Right lung (tissue), 10 donors: ENCODE measurements at places on chromosomes 2 and 18. TPM values are rescaled to one million over a fixed set of nuclear protein-coding genes. Genes with fewer than 3 reads are reported as not detected.

DNA sequence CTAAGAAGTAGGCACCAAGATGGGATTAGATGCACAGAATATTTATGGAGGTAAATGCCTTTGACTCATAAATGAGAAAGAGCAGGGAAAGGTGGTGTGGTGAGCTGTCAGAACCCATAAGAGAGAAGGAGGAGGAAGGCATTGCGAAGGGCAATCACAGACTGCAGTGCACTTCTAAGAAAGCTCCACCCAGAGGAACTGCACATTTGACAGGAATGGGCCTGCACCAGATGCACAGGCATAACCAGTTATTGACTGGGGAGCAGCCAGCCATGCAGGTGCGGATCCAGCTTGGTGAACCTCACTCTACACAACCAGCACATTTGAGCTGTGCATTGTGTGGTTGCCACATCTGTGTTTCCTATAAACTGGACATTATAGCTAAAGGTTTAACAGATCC is 62.2 kb upstream of the L3MBTL4 start:
- DNase-seq = no peak

DNA sequence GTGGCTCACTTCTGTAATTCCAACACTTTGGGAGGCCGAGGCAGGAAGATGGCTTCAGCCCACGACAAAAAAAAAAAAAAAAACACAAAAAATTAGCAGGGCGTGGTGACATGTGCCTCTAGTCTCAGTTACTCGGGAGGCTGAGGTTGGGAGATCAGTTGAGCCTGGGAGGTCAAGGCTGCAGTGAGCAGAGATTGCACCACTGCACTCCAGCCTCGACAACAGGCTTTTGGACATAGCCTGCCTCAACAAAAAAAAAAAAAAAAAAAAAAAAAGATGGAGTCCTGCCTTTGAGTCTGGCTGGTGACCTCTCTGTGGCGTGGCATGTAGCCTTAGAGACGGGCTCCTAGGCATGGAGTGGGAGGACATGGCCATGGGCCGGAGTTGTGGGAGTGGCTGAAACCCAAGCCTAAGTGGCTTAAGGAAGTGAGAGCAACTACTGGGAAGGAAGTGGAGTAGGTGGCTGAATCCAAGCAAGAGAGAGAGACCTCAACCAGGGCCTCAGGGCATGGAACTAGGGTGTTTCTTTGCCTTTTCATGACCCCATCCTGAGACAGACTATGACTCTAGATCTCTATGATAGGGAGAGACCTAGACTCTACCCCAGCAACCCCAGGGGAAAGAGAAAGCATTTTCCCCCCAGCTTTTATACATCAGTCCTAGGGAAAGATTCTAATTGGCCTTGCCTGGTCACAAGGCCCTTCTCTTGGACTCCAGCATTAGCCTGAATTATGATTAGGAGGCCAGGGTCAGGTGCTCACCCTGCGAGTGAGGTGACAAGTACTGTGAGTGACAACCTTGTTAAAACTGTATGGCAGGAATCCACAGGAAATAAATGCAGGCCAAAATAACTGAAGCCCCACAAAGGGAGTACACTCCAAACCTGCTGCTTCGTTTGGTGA is 34.2 kb downstream of the NPAS2 start:
- no peak for DNase-seq

DNA sequence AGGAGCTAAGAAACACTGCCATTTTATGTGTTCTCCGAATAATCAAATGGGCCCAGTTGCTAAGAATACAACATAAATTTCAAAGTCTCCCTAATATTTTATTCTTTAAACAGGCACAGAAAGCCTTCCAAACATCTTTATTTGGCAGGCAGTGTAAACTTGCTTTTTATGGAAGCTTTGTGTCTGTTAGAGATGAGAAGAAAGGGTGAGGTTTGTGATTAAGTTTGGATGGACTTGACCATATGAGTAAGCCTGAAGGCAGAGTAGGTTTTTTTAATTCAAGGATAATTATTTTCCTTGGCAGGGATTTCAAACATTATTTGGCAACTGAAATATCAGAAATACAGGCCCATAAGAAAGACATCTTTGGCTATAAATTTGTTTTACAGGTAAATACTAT is 62.9 kb downstream of the COX7A2L start:
- no peak for DNase-seq

Gene LYG2
- polyA plus RNA-seq = 0.69 TPM

Gene PLGLB2
- 1.9 TPM for polyA plus RNA-seq

DNA sequence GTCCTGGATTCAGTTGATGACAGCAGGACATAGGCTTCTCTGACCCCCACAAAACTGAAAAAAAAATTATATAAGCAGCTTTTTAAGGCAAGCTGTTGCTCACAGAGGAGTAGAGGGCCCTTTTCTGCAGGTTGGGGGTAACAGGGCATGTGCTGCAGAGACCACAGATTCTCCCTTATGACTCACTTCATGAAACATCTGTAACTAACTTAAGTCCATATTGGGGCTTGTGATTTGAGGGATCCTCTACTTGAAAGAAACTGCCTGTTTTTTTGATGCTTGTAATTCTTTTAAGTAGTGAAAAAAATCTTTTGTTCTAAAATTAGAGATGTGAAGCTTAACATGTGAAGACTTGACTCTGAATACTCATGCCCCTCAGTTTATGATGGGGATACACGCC is 33.4 kb downstream of the XRCC5 start:
- no peak for DNase-seq

DNA sequence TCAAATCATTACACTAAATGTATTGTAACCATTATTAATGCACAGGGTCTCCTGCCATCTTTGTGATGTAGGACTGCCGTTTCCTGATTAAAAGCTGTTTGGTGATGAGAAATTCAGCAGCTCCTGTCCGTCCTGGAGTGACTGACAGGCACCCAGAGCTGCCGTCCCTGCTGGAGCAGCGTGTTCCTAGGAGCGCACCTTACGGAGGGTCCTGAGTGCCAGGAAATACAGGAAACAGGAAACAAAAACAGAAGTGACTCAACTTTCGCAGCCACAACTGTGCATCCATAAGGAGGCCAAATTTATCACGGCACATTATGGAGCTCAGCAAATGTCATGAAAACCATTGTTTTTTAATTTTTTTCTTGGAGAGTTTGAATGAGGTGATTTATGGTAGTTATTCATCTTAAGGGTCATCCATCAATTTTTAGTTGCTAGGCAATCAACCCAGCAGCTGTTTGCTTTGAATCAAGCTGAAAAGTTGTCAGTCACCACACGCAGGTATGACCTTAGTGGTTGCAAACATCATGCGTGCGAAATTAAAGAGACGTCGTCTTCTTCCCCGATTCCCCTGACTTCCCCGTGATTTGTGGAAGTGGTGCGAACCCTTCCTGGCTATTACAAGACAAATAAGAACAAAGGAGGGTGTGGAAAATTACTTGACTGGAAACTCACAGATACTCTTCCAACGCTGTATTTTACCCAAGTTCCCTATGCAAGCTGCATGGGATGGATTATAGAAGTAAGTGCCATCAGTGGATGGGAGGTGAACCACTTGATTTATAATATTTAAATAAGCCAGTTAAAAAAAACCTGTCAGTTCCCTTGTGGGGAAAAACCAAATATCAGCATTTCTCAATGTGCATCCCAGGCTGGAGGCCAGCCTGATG is 19.8 kb downstream of the TSHZ1 start:
- no peak for DNase-seq

- DNase-seq = no peak
Observed at GRCh38 chr2:238872628-238873380, 24.9 kb downstream of the TWIST2 start.
